ENCODE measurements at places on chromosomes 13 and 19.
A peak's percentile ranks its signal among the peaks of the same experiment; 100 is the strongest.

GRCh38 chr13:24261566-24261965 is 47.8 kb upstream of the C1QTNF9 start:
- DNase-seq = no peak

- no peak for DNase-seq
Observed at GRCh38 chr13:113938716-113939115, 35.2 kb downstream of the C13orf46 start.

DNA sequence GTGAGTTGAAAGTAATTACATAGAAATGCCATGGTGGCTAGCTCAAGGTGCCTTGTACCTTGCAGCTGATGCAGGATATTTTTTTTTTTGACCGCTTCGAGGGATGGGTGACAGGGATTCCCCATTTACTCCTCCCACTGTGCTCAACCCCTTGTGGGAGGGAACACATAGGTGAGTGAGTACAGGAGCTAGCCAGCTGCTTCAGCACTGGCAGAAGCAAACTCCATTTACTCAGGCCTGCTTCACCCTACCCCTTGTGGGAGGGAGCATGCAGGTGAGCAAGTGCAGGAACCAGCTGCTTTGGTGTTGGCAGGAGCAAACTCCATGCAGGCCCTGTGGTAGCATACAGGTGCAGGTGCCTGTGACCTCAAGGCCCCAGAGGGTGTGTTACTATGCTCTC is 330.1 kb downstream of the TDRD3 start:
- DNase-seq = no peak

GRCh38 chr19:30255791-30256495 is 116.2 kb upstream of the ZNF536 start:
- DNase-seq = peak; percentile 43

Measured in fibroblast of skin of abdomen (primary cell).